ENCODE measurements at places on chromosomes 7 and 10. TPM values are rescaled to one million over a fixed set of nuclear protein-coding genes. Genes with fewer than 3 reads are reported as not detected.

Gene PDK4
- total RNA-seq, result 1.1 TPM

Gene CLRN3
- total RNA-seq, result not detected

Gene NPTX2
- 1.1 TPM for total RNA-seq

Gene NPFFR1
- 0.14 TPM for total RNA-seq

Gene ADAMTS14
- 4.1 TPM for total RNA-seq

Gene MACROH2A2
- total RNA-seq, result 125 TPM

Gene TIMM23
- total RNA-seq, result 52.0 TPM

Gene SAMD9L
- total RNA-seq, result 2.1 TPM

Gene CPXM2
- total RNA-seq, result 0.92 TPM

Gene MYPN
- total RNA-seq, result not detected
